ENCODE measurements at places on chromosomes 5 and 9.
A peak's percentile ranks its signal among the peaks of the same experiment; 100 is the strongest.

DNA sequence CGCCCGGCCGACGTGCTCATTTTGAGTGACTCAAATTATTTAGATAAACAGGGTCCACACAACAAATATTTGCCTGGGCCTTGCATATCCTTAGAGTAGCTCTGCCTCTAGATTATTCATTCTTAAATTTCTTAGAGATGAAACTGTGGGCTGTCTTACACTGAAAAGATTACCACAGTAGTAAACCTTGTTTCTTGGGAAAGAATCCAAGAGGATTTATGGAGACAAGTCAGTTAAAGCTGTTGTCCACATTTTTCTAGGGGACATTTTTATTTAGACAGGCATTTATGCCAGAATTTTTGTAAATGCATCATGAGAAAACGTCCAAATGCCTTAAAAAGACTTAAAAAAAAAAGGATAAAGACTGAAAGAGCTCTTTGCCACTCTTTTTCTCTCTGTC, 32.6 kb upstream of the RANBP3L start:
- DNase-seq = no peak
- H3K4me1 ChIP-seq = no peaks in the 10 kb centered on the region
- peaks cover 4% of the 10 kb centered on the region for H3K27me3 ChIP-seq
- no peak overlapping the region for H3K27ac ChIP-seq
- H3K4me3 ChIP-seq = no peak overlapping the region

DNA sequence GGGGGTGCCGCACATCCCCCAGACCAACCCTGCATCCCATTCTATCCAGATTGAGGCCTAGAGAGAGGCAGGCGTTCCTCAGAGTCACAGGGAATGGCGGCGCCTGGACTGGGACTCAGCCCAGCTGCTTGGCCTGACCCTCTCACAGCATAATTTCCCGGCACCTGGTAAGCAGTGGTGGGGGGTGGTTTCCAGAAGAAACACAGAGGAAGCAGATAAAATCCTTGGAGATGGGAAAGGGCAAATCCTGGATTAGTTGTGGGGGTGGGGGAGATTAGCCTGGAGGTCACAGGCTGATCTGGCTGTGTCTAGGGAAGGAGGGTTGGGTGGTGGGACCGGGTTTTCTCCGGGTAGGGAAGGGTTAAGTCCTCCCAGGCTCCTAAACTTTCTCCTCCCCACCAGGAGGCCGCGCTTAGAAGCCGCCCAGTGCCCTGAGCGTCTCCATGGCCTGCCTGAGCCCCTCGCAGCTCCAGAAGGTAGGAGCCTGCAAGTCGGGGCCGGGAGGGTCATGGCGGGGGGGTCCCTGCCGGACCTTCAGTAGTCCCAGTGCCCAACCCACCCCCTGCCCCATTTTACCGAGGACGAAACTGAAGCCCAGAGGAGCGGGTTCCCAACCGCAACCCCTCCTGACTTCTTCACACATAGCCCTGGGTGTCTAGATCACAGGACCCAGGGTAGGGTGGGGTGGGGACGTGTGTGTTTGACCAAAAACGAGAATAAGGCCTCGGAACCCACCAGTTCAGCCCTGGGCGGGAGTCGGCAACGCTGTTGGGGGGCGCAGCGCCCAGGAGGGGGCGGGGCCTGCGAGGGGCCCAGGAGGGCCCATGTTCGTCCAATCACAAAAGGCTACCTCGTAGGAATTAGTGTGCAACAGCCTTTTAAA, 1.3 kb downstream of the PHYHD1 start:
- no peak overlapping the region for H3K27ac ChIP-seq
- H3K4me3 ChIP-seq = peak overlapping the region; percentile 34
- no peaks in the 10 kb centered on the region for H3K27me3 ChIP-seq
- H3K4me1 ChIP-seq = peaks cover 13% of the 10 kb centered on the region
- peak; percentile 35 for DNase-seq
- peaks cover 4% of the 10 kb centered on the region for H3K36me3 ChIP-seq

DNA sequence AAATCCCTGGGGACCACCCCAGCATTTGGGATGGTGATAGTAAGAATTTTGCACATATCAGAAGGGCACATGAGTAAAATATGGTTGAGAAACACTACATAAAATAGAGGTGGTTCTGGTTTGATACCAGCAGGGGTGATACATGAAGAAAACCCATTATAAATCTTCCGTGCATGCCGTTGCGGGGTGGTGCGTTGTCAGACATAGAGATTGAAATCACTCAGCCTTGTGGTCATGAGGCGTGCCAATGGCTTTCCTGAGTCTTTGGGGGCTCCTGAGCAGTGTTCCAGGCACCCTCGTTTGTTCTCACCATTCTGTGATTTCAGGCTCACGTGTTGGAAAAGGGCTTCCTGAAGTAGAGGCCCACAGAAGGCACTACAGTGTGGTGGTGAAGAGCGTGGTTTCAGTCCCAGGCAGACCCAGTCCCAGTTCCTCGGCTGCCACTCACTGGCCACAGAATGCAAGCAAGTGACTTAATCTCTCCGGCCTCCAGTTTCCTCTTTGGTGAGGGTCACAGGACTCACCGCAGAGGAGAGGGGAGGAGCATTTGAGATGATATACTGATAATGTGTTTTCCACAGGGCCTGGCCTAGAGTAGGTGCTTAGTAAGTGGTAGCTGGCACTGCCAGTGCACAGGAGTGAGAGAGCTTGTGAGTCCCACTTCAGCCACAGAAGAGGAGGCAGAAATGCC, 20.5 kb upstream of the GLRX start:
- H3K4me1 ChIP-seq = peaks cover 31% of the 10 kb centered on the region
- H3K27me3 ChIP-seq = no peaks in the 10 kb centered on the region
- H3K4me3 ChIP-seq = peak overlapping the region; percentile 58
- H3K36me3 ChIP-seq = no peaks in the 10 kb centered on the region
- DNase-seq = peak; percentile 61

DNA sequence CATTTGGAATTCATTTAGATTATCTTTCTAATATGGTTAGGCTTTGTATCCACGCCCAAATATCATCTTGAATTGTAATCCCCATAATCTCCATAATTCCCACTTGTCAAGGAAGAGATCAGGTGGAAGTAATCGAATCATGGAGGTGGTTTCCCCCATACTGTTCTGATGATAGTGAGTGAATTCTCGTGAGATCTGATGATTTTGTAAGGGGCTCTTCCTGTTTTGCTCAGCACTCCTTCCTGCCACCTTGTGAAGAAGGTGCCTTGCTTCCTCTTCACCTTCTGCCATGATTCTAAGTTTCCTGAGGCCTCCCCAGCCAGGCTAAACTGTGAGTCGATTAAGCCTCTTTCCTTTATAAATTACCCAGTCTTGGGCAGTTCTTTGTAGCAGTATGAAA, 527.5 kb upstream of the ARRDC3 start:
- no peaks in the 10 kb centered on the region for H3K4me1 ChIP-seq
- H3K27ac ChIP-seq = no peak overlapping the region
- DNase-seq = no peak
- H3K4me3 ChIP-seq = no peak overlapping the region
- no peaks in the 10 kb centered on the region for H3K36me3 ChIP-seq

- H3K27me3 ChIP-seq = no peaks in the 10 kb centered on the region
- peak overlapping the region; percentile 97 for H3K27ac ChIP-seq
- peak; percentile 53 for DNase-seq
- H3K36me3 ChIP-seq = peaks cover 7% of the 10 kb centered on the region
Observed at GRCh38 chr9:130835441-130836298, 616 bp downstream of the ABL1 start.

- no peak overlapping the region for H3K4me3 ChIP-seq
- H3K27ac ChIP-seq = no peak overlapping the region
- H3K4me1 ChIP-seq = peaks cover 2% of the 10 kb centered on the region
- H3K36me3 ChIP-seq = peaks cover 2% of the 10 kb centered on the region
- DNase-seq = no peak
- no peaks in the 10 kb centered on the region for H3K27me3 ChIP-seq
Observed at GRCh38 chr5:151493665-151494064, 46.3 kb downstream of the SLC36A1 start.

DNA sequence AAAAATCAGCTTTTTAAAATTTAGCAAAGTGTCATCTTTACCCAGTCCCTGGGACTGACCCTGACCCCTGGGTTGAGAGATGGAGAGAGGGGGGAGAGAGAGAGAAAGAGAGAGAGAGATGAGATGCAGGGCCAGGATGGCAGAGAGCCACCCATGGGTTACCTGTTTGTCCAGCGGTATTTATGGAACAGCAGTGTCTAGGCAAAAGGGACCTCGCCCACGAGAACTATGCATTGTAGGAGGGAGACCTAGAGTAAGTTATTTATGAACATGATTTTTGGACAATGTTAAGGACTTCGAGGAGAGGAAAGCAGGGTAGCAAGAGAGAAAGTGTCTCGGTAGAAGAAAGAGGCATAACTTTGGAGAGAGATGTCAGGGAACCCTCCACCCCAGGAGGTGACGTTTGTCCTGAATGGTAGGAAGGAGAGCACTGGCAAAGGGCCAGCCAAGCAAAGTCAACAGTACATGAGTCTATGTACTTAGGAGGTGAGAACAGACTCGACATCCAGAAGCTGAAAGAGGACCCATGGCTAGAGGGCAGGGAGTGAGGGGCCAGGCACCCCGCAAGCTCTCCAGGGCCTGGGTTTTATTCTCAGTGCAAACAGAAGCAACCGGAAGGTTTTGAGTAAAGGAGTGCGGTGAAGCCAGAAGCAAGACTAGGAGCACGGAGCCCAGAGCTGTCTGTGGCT, 30.5 kb upstream of the MSX2 start:
- no peak overlapping the region for H3K4me3 ChIP-seq
- no peak overlapping the region for H3K27ac ChIP-seq

DNA sequence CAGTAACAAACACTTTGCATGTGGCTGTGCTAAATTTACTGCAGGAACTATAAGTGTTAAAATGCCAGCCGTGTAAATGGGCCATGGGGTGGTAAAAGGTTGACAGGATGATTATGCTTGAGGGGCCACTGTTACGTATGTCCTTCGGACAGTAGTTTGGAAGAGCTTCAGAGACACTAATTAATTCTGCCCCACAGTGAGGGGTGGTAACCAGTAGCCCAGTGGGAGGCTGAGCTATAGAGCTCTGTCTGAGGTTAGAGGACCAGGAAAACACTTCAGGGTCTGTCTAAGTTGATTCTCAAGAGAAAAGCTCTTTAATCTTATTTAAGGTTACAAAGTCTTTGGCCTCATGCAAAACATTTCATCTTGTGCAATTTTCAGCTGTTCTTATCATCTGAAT, 176.6 kb downstream of the DMRTA1 start:
- no peak overlapping the region for H3K27ac ChIP-seq
- no peak for DNase-seq
- no peaks in the 10 kb centered on the region for H3K36me3 ChIP-seq
- H3K4me1 ChIP-seq = no peaks in the 10 kb centered on the region

Data from activated naive CD8-positive, alpha-beta T cell treated with anti-CD3 and anti-CD28 coated beads, Interleukin-2, amount 50 U/mL, for 24 hours (primary cell).